NCI-H774 (cell line): ENCODE measurements at places on chromosomes 6 and 20.
A peak's percentile ranks its signal among the peaks of the same experiment; 100 is the strongest.

DNA sequence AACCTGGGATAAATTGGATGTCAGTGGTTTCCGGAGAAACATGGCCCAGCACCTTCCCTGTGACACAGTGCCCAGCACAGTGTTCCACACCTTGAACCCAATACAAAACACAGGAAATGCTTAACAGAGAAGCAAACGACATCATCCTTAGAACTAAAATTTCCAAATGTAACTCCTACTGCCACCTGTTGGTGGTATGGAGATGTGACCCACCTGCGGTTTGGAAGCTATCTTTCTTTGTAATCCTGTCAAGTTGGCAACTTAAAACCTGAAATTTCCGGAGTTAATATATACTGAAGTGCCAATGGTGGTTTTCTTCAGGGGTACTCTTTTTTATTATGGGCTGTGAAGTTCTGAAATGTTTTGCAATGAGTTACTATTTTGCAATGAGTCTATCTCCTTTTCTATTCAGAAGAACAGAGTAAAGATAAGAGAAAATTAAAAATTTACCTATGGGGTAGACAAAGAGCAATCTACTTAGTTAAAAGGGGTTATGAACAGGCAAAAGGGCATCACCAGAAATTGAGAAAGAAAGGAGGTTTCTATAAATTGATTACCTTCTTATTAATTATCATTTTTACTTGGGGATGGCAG lies 658.8 kb downstream of the PTPRT start:
- DNase-seq = peak; percentile 42

GRCh38 chr6:156804402-156804801 lies 27.2 kb downstream of the ARID1B start:
- no peak for DNase-seq

DNA sequence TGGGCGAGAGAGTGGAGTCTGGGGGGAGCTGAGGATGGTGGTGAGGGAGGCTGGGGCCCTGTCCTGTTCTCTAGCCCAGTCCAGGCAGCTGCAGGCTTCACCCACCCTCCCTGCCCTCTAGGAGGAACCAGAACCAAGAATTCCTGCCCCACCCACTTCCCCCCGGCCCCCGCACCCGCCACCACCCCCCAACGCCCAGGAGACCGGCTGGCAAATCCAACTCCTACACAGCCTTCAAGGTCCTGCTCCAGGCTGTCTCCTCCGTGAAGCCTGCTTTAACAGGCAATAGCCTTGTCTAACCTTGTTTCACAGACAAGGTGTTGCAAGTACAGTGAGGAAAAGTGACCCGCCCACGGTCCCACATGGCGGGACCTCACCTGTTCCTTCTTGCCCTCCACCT lies 2.4 kb downstream of the SPDEF start:
- no peak for DNase-seq

- DNase-seq = no peak
These were observed 38.7 kb upstream of the THEMIS start for GRCh38 chr6:127939442-127940066.

GRCh38 chr6:139581485-139581865 lies 207.0 kb upstream of the CITED2 start:
- no peak for DNase-seq

GRCh38 chr20:53907968-53908751 lies 162.2 kb downstream of the BCAS1 start:
- DNase-seq = no peak

- DNase-seq = peak; percentile 14
These were observed 36.8 kb downstream of the YTHDF1 start for GRCh38 chr20:63178889-63179686.

DNA sequence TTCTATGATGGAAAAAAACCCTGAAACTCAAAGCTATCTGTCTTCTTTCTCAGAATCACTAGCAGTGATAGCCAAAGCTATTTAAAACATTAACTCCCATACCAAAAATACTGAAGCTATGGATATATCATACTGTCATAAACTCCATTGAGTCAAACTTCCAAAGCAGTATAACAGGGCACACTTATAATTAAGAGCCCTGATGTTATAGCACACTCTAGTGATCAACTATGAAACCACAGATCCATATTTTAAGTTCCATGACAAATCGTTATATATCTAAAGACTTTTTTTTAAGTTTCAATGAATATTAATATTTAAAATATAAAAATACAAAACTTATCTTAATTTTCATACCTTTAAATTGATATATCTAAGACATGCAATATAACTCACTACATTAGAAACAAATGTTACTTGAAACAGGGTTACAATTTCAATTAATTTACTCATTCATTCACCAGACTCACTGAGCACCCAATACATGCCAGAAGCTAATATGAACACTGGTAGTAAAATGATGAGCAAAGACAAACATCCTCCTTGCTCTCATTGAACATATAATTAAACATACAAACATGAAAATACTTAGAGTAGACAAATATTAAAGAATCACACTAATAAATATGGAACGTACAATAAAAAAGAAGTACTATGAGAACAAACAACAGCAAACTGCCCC lies 69.3 kb downstream of the IBTK start:
- DNase-seq = peak; percentile 54

- DNase-seq = no peak
These were observed 6.6 kb downstream of the PPDPF start for GRCh38 chr20:63527184-63527583.
